ENCODE measurements at places on chromosomes 3 and 15.

GRCh38 chr3:170507063-170507462, 78.8 kb downstream of the SLC7A14 start:
- DNase-seq: no peak

DNA sequence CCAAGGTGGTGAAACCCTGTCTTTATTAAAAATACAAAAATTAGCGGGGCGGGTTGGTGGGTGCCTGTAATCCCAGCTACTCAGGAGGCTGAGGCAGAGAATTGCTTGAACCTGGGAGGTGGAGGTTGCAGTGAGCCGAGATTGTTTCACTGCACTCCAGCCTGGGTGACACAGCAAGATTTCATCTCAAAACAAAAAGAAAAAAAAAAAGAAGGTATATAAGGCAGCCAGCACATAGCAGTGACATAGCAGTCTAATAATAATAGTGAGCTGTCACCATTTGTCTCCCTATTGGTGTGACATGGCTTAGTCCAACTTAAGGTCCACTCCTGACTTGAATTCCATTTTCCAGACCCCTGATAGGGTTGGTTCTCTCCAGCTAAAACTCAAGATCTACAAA, 8.8 kb upstream of the LACTB start:
- DNase-seq: no peak

GRCh38 chr3:136787349-136787748, 31.6 kb upstream of the SLC35G2 start:
- DNase-seq: no peak

DNA sequence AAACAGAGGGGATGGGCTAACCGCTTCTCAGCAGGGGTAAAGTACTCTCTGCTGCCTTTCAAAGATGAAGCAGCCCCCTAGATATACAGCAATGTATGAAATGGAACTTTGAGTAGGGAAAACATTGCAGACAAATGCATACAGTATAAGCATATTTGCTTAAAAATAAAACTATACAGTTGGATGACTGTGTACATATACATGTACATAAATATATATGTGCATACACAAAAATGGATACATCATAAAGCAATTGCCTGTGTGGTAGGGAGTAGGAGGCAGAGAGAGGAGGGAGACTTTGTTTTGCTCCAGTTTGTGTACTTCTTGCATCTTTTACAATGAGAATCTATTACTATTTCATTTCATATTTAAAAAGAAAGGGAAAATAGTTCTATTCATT, 28.4 kb downstream of the NSMCE3 start:
- no peak for DNase-seq

DNA sequence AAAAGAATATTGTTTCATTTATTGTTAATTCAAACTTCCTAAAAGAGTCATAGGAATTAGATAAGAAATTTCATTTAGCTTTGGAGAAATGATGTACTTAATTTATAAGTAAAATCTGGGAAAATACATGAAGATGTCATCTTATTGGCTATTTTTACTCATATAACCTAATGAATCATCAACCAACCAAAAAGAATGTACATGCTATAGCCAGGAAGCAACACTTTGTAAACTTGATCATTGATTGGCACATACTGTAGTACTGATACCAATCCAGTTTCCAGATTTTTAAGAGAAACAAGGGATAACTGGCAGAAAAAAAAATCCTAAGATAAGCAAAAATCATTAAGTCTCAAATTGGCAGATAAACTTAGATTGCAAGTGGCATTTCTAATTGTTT, 207.9 kb upstream of the CDIN1 start:
- no peak for DNase-seq

GRCh38 chr3:78912687-78913086, 855.1 kb downstream of the ROBO1 start:
- DNase-seq: no peak
